ENCODE measurements at places on chromosomes 2 and 18.

GRCh38 chr2:240574386-240575100 is 6.3 kb downstream of the RNPEPL1 start:
- no peak for DNase-seq

DNA sequence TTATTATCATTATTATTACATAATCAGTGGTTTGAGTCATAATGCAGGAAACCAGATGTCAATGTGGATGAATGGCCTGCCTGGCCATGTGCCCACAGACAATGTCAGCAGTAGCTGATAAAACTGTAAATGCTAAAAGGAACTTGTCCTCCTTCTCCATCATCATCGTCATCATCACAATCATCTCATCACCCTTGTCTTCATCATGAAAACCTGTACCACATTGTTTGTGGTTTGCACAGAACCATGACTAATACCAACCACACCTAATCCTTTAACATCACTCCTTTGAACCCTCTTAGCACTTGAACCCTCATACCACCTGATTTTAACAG is 96.0 kb downstream of the HNMT start:
- DNase-seq = no peak

DNA sequence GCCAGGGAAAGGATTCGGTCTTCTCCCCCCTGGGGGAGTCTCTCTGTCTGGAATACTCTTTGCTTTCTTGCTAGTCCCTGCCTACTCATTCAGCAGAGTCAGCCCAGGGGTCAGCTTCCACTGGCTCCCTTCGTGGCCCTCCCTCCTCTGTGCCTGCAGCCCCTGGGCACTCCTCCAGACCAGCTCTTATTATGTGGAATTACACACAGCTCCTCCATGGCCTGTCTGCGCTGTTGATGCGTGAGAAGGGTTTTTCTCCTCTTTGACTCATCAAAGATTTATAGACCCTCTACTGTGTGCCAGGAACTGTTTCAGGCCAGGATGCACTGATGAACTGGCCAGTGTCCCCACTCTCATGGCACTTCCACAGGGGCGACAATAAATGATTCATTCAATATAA is 44.4 kb downstream of the ST8SIA5 start:
- no peak for DNase-seq

DNA sequence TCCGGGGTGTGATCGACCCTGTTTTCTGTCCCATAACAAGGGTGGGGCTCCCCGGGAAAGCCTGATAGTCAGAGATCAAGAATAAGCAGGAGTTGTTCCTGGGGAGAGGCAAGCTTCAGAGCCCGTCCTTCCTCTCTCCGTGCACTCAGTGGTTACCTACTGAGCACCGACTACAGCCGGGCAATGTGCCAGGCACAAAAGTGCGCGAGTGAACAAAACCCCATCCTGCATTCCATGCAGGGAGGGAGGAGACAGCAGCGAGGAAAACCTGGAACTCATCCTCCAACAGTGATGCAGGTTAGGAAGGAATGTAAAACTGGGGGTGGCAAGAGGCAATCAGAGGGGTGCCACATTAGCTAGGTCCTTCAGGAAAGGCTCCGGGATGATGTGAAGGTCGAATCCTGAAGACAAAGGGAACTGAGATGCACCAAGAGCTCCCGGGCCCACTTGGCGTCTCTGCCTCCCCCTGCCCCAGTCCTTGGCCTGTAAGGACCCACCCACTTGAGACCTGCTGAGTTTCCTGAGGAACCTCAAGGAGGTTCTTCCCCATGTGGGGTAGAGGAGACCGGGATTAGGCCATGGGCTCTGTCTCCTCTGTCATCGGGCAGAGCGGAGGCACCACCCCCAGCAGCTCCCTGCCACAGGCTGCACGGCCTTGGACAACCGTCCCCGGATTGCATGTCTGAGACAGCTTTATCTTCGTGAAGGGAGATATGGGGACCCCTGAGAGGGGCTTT is 198.2 kb downstream of the NDUFA10 start:
- DNase-seq = no peak

DNA sequence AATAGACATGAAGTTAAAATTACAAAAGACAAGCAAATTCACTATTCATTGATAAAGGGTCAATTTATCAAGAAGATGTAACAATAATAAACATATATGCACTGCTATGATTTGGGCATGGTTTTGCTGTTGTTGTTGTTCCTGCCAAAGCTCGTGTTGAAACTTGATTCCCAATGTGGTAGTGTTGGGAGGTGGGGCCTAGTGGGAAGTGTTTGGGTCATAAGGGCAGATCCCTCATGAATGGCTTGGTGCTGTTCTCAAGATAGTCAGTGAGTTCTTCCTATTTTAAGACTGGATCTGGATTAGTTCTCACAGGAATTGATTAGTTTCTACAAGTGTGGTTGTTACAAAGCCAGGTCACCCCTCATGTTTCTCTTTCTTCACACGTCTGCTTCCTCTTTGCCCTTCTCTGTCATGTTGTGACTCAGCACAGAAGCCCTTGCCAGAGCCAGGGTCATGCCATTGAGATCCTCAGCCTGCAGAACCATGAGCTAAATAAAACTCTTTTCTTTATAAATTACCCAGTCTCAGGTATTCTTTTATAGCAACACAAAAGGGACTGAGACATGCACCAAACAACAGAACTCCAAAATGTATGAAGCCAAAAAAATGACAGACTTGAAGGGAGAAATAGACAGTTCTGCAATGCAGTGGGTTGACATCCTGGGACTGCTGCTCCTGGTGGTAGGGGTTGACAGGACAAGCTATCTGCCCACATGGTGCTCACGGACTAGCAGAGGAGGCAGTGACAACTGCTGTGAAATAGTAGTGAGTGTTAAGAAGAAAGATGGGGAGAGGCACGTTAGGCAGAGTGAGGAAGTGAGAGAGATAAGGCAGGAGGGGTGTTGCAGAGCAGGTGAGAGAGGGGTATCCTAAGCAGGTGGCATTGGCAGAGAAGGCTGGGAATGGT is 18.6 kb upstream of the SKA1 start:
- no peak for DNase-seq

GRCh38 chr2:156955701-156956100 is 301.8 kb upstream of the GALNT5 start:
- DNase-seq = no peak

- DNase-seq = no peak
Measured at GRCh38 chr18:52670896-52671295, 330.9 kb downstream of the DCC start.

GRCh38 chr2:224927011-224927410 is 115.3 kb downstream of the DOCK10 start:
- DNase-seq = no peak

DNA sequence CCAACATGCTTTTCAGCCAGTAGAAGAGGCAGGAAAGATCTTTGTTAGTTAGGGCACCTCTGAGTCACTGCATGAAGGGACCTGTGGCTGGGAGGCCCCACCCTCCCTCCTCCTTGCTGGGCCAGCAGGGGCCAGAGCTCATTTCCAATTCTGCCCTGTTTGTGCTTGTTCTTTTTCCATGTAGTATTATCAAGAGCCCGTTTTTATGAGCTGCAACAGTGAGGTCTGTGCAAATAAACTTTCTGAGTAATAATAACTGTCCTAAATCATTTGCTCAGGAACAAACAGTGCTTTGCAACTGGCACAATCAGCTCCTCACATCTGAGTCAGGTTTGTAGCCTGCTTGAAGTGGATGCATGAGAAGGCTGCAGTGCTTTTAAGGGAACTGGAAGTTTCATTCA is 128.0 kb downstream of the ARL4C start:
- no peak for DNase-seq

Measured in neuronal stem cell (in vitro differentiated cells).